ENCODE measurements at places on chromosomes 6 and 20.

GRCh38 chr6:170159022-170159965, 131.6 kb downstream of the DLL1 start:
- no peak for DNase-seq

- DNase-seq, result no peak
Observed at GRCh38 chr6:12555781-12556180, 160.8 kb upstream of the PHACTR1 start.

- no peak for DNase-seq
Observed at GRCh38 chr20:57908704-57909630, 199.2 kb upstream of the PMEPA1 start.

- no peak for DNase-seq
Observed at GRCh38 chr20:61978491-61978890, 87.2 kb downstream of the TAF4 start.

- no peak for DNase-seq
Observed at GRCh38 chr20:1468117-1468624, 1.5 kb upstream of the NSFL1C start.

- no peak for DNase-seq
Observed at GRCh38 chr20:44137266-44137801, 49.7 kb downstream of the JPH2 start.

- DNase-seq, result no peak
Observed at GRCh38 chr6:1817033-1817761, 207.5 kb downstream of the FOXC1 start.

DNA sequence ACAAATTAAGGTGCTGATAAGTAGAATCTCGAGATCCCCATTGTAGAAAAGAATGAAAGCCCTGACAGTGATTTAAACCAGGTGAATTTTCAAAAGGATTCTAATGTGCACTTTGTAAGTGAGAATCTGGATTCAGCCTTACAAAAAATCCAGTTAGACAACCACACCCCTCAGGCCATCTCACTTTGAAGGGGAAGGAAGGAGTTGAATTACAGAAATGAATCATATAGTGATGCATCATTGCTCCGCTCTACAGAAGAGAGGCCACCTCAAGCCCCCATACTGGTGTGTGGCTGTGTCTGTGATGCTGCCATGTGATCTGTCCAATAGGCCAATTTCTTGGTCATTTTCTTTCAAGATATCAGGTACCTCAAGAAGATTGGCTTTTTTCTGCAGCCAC, 85.5 kb upstream of the NT5E start:
- no peak for DNase-seq

DNA sequence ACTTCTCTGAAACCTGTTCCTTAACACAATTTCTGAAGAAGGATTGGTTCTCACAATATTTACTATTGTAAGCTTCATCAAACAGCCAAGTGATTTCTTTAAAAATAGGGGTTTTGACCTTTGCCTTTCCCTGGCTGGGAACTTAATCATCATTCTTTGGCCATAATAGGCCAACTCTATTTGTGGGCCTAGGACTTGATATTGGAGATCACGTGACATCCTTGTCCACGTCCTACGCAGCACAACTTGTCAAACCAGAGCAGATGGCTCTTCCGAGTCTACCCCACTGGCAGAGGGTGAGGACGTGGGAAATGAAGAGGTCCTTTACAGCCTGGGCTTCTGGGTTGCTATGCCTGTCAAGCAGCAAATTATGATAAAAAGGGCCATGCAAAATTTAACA, 1030.6 kb downstream of the KIF16B start:
- no peak for DNase-seq

DNA sequence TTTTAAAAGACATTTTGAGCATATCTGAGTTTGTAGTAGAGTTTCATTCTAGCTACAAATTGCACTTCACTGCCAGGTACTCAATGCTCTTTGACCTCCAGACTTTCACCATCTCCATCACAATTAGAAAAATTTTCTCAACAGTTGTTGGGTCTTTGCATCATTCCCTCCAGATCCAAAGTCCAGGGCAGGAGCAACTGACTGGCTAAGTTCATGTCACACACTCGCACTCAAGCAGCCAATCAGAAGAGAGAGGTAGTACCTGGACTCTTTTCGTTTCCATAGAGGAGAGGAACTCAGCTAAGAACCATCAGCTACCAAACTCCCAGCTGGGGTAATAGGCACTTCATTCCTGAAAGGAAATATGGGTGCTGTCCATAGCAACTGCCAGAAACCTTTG, 9.0 kb downstream of the SPINT3 start:
- no peak for DNase-seq

GRCh38 chr20:45432294-45432693, 16.4 kb downstream of the PIGT start:
- peak; percentile 27 for DNase-seq

GRCh38 chr20:63972312-63973159, 2.8 kb upstream of the ZNF512B start:
- DNase-seq, result no peak

DNA sequence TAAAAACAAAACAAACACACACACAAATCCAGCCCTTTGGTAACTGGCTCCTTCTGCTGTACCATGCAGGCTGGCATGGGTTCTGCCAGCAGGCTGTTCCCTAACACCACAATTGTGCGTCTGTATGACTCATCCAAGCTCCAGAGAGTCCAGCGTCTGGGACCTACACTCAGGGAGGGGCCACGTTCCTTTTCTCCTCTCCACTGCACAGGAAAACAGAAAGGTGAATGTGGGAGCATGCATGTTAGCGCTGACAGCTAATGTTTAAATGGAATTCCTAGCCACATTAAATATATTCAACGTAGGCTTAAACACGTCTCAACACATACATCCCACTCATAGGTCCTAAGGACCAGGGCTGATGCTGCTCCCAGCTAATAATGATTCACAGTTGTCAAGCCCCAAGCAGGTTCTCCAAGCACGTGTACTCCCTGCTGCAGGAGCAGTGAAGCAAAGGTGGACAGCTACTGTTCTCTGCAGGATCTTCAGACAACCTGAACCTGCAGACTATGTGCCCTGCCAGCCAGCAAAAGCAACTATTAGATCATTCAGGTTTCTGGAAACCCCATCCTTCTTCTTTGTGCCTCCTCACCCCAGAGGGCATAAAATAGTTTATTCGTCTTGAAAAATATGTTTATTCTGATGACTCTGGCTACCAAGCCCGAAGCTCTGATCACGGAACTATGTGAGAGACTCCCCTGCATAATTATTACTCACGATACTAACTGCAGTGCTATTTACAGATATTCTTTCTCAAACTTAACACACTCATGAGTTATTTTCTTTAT, 20.9 kb downstream of the MAP1LC3A start:
- DNase-seq, result no peak

GRCh38 chr6:130434174-130434873, 68.5 kb downstream of the TMEM200A start:
- no peak for DNase-seq

DNA sequence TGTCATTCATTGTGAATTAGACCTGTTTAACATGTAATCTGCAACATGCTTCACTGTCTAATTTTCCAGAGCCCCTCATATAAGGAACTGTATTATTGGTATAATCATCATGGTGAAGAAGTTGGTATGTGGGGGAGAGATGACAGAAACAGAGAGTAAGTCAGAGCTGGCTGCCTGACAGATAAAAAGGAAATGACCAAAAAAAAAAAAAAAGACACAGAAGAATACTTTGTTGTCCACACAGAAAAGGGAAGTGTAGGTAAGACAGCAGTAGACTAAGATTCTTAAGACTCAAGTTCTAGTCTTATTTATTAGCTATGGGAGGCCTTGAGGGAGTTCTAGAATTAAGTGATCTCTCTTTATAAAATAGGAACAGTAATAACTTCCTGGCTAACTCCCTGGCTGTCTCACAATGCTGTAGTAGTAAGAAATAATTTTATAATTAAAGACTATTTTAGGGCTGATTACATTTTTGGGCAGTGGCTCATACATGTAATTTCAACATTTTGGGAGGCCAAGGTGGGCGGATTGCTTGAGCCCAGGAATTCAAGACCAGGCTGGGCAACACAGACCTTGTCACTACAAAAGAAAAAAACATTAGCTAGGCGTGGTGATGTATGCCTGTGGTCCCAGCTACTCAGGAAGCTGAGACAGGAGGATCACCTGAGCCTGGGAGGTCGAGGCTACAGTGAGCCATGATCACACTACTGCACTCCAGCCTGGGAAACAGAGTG, 102.5 kb downstream of the PRL start:
- DNase-seq, result no peak

- no peak for DNase-seq
Observed at GRCh38 chr20:1757606-1758512, 100.3 kb upstream of the SIRPG start.

DNA sequence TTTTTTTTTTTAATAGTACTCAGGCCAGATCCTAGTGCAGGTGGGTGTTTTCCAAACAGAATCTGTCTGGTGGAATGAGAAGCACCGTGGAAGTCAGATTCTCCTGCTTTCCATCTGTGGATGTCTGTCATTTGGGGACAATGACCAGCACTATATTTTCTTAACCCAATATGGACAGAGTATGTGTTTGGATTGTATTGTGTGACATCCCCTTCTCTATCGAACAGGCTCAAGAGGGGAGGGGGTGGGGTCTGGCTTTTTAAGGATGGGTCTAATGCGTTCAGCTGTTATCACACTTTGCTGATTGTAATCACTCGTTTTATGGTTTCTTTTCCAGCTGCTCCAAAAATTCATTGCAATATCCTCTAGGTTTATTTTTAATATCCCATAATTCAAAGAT, 197.5 kb upstream of the CEP162 start:
- DNase-seq, result no peak

DNA sequence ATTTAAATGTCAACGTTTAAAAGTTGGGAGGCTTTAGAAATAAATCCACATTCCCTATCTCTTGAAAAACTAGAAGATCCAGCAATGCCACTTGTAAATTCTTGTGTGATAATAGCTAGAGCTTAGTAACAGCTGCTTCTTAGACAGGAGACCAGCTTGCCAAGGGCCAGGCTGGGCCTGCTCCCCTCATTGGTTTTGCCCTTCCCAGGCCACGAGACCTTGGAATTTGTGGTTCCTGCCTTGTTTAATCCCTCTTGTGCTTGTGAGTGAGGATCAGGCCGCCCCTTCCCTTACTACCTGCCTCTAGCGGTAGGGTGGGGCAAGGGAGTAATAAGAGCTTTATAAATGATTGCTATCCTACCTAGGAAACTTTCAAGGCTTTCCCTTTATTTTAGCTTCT, 363.5 kb downstream of the SYNE1 start:
- no peak for DNase-seq

DNA sequence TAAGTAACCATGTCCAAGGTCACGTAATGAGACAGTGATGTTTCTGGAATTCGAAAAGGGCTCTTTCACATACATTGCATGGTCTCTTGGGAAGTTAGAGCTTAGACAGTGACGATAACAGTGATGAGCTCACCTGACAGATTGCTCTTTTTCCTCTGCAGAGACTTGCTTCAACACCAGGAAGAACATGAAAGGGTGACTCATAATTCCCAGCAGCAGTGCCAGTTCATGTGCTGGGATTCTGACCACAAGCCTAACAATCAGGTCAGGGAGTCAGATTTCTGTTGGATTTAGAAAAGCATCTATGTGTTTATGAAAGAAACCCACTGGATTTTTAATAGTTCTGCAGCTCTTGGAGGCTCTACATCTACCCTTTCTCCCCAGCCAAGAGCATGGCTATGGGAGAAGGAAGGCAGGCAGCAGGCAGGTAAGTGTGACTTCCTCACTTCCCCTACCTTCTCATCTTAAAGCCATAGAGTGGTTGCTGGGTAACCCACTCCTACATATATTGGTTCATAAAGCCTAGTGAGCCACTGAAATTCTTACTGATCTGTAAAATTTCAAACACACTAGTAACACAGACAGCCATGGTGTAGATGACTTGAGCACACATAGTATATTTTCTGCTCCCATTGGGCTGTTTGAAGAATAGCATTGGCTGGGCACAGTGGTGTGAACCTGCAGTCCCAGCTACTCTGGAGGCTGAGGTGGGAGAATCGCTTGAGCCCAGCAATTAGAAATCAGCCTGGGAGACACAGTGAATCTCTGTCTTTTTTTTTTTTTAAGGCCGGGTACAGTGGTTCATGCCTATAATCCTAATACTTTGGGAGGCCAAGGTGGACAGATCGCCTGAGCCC, 44.4 kb upstream of the LOC128125822 start:
- no peak for DNase-seq

- no peak for DNase-seq
Observed at GRCh38 chr6:48151142-48151541, 40.1 kb upstream of the PTCHD4 start.

DNA sequence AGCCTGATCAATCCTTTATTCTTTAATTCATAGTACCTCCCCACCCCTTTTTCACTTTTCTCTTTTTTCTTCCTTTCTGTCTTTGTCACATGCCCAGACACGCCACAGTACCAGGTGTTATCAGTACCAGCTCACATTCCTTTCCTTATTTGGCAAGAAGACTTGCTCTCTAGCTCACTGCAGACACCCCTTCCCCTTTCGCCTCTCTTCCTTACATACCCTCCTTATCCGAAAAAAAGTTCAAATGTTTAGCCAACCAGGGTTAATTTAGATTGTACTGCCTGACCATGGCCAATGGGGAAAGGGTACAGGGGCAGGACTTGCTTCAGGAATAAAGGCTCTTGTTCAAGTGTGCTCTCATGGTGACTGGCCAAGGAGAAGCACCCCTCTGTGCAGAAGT, 9.3 kb upstream of the SIRPB2 start:
- DNase-seq, result no peak

- DNase-seq, result peak; percentile 47
Observed at GRCh38 chr6:27188061-27188884, 59.2 kb upstream of the PRSS16 start.

DNA sequence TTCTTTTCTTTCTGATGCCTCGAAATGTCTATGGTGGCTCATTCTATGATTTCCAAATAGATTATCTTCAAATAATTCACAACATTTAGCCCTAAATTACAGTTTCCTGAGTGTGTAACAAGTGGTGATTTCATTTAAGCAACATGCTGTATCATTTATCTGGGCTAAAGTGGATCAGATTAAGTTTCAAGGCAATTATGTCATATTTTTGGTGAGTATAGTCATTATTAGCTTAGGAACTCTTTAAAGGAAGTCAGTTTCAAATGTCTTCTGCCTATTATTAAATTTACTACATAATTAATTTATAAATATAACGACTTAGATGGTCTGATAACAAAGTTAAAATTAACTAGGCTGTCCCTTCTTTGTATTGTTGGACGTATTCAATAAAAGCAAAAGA, 847.9 kb upstream of the FLRT3 start:
- DNase-seq, result no peak

- DNase-seq, result no peak
Observed at GRCh38 chr6:151375833-151376232, 15.5 kb downstream of the ZBTB2 start.

- DNase-seq, result no peak
Observed at GRCh38 chr6:149403534-149403933, 3.5 kb downstream of the SUMO4 start.

Measured in CD4-positive, alpha-beta T cell treated with Interleukin-10 for 1 hour (primary cell).